ENCODE measurements at places on chromosomes 3 and 15. TPM values are rescaled to one million over a fixed set of nuclear protein-coding genes. Genes with fewer than 3 reads are reported as not detected.

The FETUB gene
- not detected for total RNA-seq

The TMEM43 gene
- total RNA-seq, result 43.6 TPM

The CSPG5 gene
- total RNA-seq, result 0.63 TPM

The BFSP2 gene
- 0.68 TPM for total RNA-seq

The RYR3 gene
- not detected for total RNA-seq

Measured in activated naive CD4-positive, alpha-beta T cell treated with anti-CD3 and anti-CD28 coated beads, Interleukin-2, amount 10 ng/mL, durations not matched to agents 5 hours and 36 hours (primary cell).